ENCODE measurements at places on chromosomes 6 and 20. TPM values are rescaled to one million over a fixed set of nuclear protein-coding genes. Genes with fewer than 3 reads are reported as not detected.

KHDC1L gene
- 0.31 TPM for polyA plus RNA-seq

C6orf15 gene
- polyA plus RNA-seq = not detected

PAX1 gene
- 0.06 TPM for polyA plus RNA-seq

TNFRSF6B gene
- polyA plus RNA-seq = 45.5 TPM

CLPSL2 gene
- not detected for polyA plus RNA-seq

ZNF341 gene
- polyA plus RNA-seq = 3.0 TPM

CLVS2 gene
- polyA plus RNA-seq = not detected

CST2 gene
- polyA plus RNA-seq = 0.31 TPM

BEND3 gene
- 1.5 TPM for polyA plus RNA-seq

NKX2-2 gene
- polyA plus RNA-seq = not detected

FKBP1A gene
- polyA plus RNA-seq = 246 TPM

HLA-DMB gene
- 50.1 TPM for polyA plus RNA-seq

MMP24 gene
- 4.1 TPM for polyA plus RNA-seq

PRSS16 gene
- polyA plus RNA-seq = 10.2 TPM

F13A1 gene
- 4.3 TPM for polyA plus RNA-seq

FAM50B gene
- polyA plus RNA-seq = 7.1 TPM

SIRPD gene
- polyA plus RNA-seq = 1.9 TPM

EYA4 gene
- polyA plus RNA-seq = 0.87 TPM

OPRL1 gene
- 0.45 TPM for polyA plus RNA-seq

TRIM26 gene
- 42.4 TPM for polyA plus RNA-seq

ADAM33 gene
- polyA plus RNA-seq = 3.2 TPM

E2F1 gene
- 10.7 TPM for polyA plus RNA-seq

ROMO1 gene
- 369 TPM for polyA plus RNA-seq

BHLHE23 gene
- polyA plus RNA-seq = not detected

COL9A3 gene
- polyA plus RNA-seq = 3.7 TPM

LY6G6F gene
- 2.2 TPM for polyA plus RNA-seq

ARMH2 gene
- 1.1 TPM for polyA plus RNA-seq

IL17A gene
- 0.14 TPM for polyA plus RNA-seq

RAB32 gene
- polyA plus RNA-seq = 63.2 TPM

PGM3 gene
- polyA plus RNA-seq = 18.0 TPM

TRAPPC3L gene
- not detected for polyA plus RNA-seq

ZBP1 gene
- polyA plus RNA-seq = 1.9 TPM

ZC2HC1B gene
- not detected for polyA plus RNA-seq

PPIL6 gene
- polyA plus RNA-seq = 8.5 TPM

DLL1 gene
- polyA plus RNA-seq = 6.2 TPM

RALY gene
- polyA plus RNA-seq = 148 TPM

CST5 gene
- polyA plus RNA-seq = 0.65 TPM

HSPA1A gene
- polyA plus RNA-seq = 90.6 TPM

CRYBG1 gene
- 13.2 TPM for polyA plus RNA-seq

OR2J3 gene
- polyA plus RNA-seq = not detected

BLTP3A gene
- polyA plus RNA-seq = 5.9 TPM

ALDH8A1 gene
- 0.30 TPM for polyA plus RNA-seq

BTNL2 gene
- not detected for polyA plus RNA-seq

TJAP1 gene
- 22.6 TPM for polyA plus RNA-seq

SEMG1 gene
- not detected for polyA plus RNA-seq

CSTF1 gene
- polyA plus RNA-seq = 6.4 TPM

SLC22A16 gene
- polyA plus RNA-seq = 0.37 TPM

TGM3 gene
- polyA plus RNA-seq = 0.48 TPM

RBM24 gene
- polyA plus RNA-seq = 1.1 TPM

Data from lung (tissue), 17 donors.